ENCODE measurements at places on chromosomes 3 and 15.
A peak's percentile ranks its signal among the peaks of the same experiment; 100 is the strongest.

DNA sequence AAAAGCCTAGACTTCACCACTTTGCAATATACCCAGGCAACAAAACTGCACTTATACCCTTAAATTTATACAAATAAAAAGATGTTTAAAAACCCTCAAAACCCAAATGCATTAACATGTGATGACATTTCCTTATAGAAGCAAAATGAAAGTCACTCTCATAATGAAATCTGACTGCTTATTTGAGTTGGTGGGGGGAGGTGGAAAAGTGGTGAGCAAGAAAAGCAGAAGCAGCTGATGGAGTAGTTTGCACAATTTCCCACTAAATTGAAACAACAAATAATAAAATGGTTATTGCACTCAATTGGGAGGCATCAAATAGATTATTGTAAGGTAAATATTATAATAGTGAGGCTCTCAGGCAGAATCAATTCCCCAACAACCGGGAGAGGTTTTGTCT is 54.0 kb upstream of the GADL1 start:
- no peak for DNase-seq

GRCh38 chr3:64408770-64409169 is 183.5 kb upstream of the PRICKLE2 start:
- DNase-seq, result no peak

DNA sequence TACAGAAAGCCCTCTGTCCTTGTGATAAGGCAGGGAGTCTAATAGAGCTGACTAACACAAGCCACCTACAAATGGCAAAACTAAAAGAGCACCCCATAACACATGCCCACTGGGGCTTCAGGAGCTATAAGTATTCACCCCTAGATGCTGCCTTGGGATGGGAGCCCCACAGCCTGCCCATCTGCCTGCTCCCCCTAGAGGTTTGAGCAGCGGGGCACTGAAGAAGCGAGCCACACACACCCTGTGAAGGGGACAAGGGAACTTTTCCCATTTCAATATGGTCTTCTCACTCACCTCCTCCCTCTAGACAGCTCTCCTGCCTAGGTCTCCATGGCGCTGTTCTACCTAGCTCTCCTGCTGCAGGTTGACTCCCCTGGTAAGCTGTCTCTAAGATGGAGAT is 261.0 kb downstream of the SHQ1 start:
- DNase-seq, result no peak

DNA sequence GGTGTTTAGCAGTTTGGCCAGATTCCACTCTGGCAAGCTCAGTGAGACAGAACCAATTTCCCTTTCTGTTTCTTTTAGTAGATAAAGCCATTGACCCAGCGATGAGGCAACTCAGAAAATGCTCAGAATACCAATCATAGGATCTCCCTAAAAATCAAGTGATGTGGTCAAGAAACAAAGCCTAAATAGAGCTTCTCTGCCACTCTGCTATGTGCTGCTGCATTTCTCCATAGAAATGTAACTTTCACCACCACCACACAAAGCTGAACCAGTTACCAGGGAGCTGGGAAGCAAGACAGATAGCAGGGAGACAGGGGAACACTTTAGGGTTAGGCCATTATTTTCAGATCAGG is 109.8 kb downstream of the RPL22L1 start:
- DNase-seq, result no peak

DNA sequence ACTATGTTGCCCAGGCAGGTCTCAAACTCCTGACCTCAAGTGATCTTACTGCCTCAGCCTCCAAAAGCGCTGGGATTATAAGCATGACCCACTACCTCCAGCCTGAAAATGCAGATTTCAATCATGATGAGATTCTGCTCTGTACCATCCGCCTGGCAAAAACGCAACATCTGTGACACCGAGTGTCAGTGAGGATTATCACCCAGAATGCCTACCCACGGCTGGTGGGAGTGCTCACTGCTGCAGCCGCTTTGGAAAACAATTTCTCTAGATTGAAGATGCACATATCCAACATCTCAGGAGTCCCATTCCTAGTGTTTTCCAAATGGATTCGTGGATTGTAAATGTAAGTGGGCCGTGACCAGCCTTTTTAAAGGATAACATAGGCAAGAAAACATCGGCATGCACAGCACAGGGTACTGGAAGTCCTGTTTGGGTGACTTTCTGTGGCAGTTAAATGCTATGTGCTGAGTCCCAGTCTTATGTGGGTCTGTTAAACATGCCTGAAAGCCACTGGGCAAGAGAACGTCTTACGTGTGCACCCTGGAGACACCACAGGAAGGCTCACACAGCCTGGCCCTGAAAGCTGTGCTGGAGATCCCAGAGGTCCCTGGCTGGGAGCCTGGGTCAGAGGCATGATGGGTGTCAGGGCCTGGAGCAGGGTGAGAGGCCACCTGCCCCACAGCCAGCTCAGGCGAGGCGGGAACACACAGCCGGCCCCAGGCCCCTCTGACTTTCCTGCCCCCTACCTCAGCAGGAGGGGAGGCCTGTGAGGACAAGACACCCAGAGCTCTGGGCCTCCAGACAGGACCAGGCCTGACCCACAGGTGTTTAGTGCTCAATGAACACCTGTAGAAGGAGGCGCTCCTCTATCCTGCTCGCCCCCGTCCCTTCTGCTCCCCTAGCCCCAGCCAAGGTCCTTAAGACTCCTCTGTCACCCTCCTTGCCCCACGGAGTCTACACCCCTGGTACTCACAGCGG is 918 bp downstream of the PRSS50 start:
- no peak for DNase-seq

GRCh38 chr3:46395210-46395661 is 11.6 kb downstream of the CCR5AS start:
- DNase-seq, result no peak

GRCh38 chr3:61666615-61667330 is 105.4 kb downstream of the PTPRG start:
- DNase-seq, result no peak

- no peak for DNase-seq
These were observed 232.1 kb downstream of the CTNNB1 start for GRCh38 chr3:41431386-41431785.

GRCh38 chr3:34202975-34203374 is 404.5 kb downstream of the PDCD6IP start:
- peak; percentile 46 for DNase-seq

DNA sequence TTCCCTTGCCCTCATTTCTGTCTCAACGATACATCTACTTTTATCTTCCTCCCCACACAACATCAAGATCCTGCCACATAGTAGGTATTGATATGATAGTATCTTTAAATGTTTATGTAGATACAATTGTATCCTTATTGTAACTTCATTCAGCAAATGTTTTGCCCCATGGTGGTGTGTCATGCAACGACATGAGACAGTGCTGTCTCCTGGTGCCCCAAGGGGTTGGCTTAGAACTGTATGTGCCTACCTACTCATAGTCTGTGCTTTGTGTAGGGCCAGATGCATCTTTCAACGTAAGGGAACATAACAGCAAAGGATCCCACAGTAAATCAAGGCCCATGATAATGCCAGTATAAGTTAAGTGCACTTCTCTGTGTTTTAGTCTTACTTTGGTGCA is 2.8 kb upstream of the CD47 start:
- DNase-seq, result no peak

GRCh38 chr3:37969596-37970100 is 20.9 kb upstream of the VILL start:
- no peak for DNase-seq

DNA sequence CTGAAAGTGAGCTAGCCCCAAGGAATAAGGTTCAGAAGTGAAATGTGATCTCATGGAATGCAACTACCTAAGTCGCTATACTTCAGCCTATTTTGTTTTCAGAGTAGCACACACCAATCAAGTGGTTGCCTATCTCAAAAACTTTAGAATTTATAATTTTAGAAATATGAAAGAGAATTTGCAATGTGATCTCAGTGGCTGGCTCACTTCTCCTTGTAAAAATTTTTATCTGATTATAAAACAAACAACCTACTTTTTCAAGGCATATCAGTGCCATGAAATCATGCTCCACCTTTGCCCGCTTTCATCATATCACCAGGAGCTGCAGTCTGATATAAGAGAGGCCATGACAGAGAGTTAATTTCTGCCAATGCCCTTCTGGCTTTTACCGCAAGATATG is 47.3 kb downstream of the CLDN11 start:
- DNase-seq, result no peak
